RPMI8226 (cell line): ENCODE measurements at places on chromosomes 7 and 10.

DNA sequence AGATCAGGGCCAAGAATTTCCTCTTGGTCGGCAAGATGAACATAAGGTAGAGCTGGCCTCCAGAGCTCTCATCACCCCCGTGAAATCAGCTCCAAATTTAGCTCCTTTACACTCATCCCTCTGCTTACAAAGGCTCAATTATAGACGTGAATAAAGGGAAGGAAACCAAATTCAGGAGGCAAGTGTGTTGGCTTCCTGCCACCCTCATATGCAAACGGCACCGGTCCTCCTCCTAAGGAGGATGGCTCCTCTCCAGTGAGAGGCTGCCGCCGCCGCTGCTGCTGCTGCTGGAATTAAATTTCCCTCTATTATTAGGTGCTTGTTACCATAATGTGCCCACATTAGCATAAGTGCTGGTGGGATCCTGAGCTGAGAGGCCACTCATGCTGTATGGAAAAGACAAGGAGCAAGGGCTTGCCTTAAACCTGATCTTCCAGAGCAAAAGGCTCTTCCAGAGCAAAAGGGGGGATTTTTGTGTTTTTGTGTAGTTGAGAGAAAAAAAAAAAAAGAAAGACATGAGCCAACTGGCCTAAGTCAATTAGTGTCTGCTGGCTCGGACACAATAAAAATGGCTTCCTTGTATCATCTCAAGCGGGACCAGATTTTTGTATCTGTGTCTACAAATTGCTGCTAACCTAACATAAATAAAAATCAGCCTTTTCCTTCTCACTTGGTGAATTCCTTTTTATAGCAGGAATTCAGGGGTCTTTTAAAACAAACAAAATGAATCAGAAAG, 68.4 kb downstream of the CDHR3 start:
- DNase-seq = peak; percentile 62

DNA sequence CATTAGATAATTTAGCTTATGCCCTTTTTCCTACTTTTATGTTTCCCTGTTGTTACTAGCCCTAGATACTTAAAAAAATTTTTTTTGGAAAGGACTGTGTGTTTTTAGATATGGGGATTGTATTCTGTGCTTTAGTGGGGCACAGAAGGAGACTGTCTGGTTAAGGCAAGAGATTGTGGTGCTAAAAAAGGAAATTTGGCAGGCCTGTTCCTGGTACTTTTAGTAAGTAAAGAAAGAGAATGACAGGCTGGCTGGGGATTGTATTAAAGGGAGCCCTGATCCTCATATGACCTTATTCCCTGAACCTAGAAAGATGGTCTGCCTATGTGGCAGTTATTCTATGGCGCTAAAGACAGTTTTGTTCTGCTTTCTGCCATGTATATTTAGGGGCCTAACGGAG, 74.8 kb downstream of the AUTS2 start:
- no peak for DNase-seq

DNA sequence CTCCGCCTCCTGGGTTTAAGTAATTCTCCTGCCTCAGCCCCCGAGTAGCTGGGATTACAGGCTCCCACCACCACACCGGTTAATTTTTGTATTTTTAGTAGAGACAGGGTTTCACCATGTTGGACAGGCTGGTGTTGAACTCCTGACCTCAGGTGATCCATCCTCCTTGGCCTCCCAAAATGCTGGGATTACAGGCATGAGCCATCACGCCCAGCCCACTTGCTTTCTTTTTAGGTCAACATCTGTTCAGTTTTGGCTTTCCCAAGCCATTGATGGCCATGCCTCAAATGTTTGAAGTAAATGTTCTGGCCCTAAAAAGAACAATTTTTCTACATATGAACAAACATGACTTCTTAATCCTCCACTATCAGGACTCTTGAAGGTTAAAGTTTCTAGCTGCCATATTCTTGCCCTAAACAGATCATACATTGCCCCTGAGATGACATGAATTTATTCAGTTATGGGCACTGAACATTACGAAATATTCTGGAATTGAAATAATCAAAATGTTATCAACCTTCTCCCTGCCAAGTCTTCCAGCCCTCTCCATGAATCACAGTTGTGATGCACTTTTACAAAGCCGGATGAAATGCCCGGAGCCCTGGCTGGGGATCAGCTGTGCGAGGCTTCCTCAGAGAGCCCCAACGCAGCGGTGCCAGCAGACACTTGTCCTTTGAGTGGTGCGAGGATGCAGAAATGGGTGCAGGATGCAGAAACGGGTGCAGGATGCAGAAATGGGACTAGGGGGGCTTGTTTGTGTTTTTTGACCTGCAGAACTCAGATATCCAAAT, 2.9 kb downstream of the MRLN start:
- DNase-seq = no peak

DNA sequence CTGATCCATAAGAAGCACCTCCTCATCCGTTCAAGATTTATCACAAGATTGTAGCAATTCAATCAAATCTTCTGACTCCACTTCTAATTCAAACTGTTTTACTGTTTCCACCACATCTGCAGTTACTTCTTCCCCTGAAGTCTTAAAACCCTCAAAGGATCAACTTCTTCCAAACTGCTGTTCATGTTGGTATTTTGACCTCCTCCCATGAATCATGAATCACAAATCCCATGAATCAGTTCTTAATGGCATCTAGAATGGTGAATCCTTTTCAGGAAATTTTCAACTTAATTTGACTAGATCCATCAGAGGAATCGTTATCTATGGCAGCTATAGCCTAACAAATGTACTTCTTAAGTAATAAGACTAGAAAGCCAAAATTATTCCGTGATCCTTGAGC, 122.3 kb downstream of the IMMP2L start:
- no peak for DNase-seq

GRCh38 chr7:128892521-128893250, 17.8 kb downstream of the KCP start:
- DNase-seq = peak; percentile 37

DNA sequence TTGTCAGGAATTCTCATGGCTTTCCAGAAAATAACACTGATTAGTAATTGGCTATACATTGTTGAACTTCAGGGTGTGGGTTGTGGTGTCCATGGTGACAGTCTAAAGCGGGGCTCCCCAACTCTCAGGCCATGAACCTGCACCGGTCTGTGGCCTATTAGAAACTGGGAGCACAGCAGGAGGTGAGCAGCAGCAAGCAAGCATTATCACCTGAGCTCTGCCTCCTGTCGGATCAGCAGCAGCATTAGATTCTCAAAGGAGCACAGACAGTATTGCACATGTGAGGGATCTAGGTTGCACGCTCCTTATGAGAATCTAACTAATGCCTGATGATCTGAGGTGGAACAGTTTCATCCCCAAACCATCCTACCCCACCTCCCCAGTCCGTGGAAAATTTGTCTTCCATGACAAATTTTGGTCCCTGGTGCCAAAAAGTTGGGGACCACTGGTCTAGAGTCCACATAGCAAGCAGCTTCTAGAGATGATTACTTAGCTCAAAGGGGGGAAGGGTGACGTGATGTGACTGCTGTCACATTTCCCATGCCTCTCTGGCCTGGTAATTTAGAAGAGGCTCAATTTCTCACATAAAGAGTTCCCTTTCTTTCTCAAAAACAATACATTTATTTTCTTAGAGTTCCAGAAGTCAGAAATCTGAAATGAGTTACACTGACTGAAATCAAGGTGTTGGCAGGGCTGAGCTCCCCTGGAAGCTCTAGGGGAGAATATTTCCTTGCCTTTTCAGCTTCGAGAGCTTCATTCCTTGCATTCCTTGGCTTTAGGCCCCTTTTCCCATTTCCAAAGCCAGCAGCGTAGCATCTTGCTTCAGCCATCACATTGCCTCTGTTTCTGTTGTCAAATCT, 17.6 kb upstream of the FAM221A start:
- DNase-seq = no peak

DNA sequence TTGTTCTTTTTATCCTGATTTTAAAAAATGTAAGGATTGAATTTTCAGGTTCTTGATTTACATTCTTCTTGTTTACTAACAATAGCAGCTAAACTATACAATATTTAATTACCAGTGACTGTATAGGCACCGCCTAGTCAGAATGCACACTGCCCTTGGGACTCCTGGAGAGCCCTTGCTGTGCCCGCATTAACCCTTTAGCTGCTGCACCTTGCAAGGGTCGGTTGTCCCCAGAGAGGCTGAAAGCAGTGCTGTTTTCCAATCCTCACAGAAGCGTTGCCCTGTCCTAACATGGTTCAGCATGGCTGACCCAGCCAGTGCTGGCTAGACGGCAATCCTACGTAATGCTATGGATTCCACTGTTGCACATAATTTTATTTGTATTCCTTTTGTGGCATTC, 102.6 kb downstream of the HECW1 start:
- no peak for DNase-seq
